ENCODE measurements at places on chromosomes 4 and X.

DNA sequence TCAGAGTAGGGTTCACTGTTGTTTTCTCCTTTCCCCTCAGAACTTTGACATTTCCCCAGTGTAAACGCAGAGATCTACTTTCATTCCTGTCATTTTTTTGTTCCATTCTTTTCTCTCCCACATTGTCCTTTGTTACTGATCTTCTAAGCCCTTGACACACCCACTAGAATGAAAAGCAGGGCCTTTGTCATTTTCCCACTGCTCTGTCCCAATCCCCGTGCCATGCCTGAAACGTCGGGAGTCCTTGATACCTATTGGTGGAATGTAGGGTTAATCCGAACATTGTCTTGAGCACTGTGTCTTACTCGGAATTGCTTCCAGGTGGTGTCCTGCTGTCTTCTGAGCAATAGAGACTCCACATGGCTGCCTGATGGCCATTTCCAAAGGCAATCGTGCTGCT, 887.1 kb upstream of the FRG1 start:
- no peak for DNase-seq

- no peak for DNase-seq
Observed at GRCh38 chr4:52247941-52248340, 196.8 kb downstream of the SPATA18 start.

GRCh38 chr4:74402692-74403456, 37.9 kb downstream of the EREG start:
- no peak for DNase-seq

DNA sequence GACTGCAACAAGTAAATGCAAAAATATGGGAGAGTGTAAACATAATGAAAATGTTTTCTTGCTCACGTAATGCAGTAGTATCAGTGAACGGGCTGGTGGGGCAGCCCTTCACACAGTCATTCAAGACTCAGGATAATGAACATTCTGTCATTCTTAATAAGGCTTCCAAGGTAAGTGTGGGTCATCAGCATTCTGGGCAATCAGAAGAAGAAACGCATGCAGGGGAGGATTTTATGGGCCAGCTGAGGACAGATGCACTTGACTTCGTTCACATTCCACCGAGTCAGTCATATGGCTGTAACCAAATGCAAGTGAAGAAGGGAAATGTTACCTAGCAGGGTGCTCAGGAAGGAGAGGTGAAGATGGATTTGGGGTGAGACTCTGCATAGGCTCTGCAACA, 68.0 kb upstream of the MAP9 start:
- no peak for DNase-seq
